Fibroblast of the aortic adventitia (primary cell): ENCODE measurements at places on chromosomes 3 and 15. TPM values are rescaled to one million over a fixed set of nuclear protein-coding genes. Genes with fewer than 3 reads are reported as not detected.

The PRR20G gene
- not detected in 2 replicates for total RNA-seq

The TGM5 gene
- not detected in 2 replicates for total RNA-seq

The CELSR3 gene
- 0.81 and 0.98 TPM in 2 replicates for total RNA-seq

The SUSD5 gene
- 1.8 and 2.9 TPM in 2 replicates for total RNA-seq

The ILDR1 gene
- not detected in 2 replicates for total RNA-seq

The TMC3 gene
- total RNA-seq, result under 0.01 TPM in 1 of 2 replicates, not detected in the other

The GPR27 gene
- total RNA-seq, result 0.25 TPM in 1 of 2 replicates, not detected in the other

The FBXW12 gene
- total RNA-seq, result 0.27 TPM in 1 of 2 replicates, not detected in the other

The FAM81A gene
- 0.81 and 2.6 TPM in 2 replicates for total RNA-seq

The FBN1 gene
- total RNA-seq, result 984 and 4,431 TPM in 2 replicates

The HIGD2B gene
- total RNA-seq, result not detected in 2 replicates

The XIRP1 gene
- 0.09 TPM in 1 of 2 replicates, not detected in the other for total RNA-seq

The EPHB3 gene
- 2.5 and 4.7 TPM in 2 replicates for total RNA-seq

The NANOGP8 gene
- total RNA-seq, result 0.81 TPM in 1 of 2 replicates, not detected in the other

DNA sequence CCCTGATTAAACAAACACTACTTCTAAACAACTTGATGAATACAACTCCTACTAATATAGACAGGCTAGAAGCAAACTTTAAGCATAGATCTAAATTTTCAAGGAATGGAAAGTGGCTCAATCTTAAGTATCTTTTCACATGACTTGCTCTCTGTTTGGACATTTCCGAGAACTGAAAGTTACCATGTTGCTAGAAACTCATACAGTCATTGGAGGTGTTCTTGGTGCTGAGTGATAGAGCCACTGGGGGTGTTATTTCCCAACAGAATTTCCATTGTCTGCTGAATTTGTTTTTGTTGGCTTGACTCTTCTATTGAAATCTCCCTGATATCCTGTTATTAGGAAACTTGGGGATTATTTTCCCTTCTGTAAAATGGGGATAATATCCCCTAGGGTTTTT is 264.5 kb upstream of the RASGRP1 start:
- no peak for DNase-seq

- DNase-seq, result peak; percentile 66
Observed at GRCh38 chr3:118818386-118818785, 216.3 kb downstream of the IGSF11 start.

- DNase-seq, result peak; percentile 93
Observed at GRCh38 chr15:60091157-60091556, 87.0 kb downstream of the FOXB1 start.

GRCh38 chr3:141373768-141374526 is 5.6 kb downstream of the ZBTB38 start:
- no peak for DNase-seq

DNA sequence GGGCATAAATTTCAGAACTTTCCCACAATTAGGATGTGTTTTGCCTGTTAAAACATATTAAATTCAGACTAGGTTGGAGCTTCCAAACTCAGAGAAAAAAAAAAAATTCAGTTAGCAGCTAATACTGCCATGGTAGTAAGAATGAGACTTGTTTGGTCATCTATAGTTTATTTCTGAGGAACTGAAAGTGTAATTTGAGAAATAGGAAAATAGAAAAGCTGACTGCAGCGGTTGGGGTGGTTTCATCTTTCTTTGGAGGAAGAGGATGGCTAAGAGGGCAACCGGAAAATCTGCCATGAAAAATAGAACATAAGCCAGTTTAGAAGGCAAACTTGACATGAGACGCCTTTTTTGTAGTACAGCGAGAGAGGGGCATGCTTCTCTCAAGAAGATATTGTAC is 371.2 kb upstream of the ROBO2 start:
- no peak for DNase-seq

GRCh38 chr3:16848007-16848406 is 36.7 kb upstream of the PLCL2 start:
- DNase-seq, result no peak

GRCh38 chr3:175238801-175239200 is 379.7 kb downstream of the NAALADL2 start:
- no peak for DNase-seq

DNA sequence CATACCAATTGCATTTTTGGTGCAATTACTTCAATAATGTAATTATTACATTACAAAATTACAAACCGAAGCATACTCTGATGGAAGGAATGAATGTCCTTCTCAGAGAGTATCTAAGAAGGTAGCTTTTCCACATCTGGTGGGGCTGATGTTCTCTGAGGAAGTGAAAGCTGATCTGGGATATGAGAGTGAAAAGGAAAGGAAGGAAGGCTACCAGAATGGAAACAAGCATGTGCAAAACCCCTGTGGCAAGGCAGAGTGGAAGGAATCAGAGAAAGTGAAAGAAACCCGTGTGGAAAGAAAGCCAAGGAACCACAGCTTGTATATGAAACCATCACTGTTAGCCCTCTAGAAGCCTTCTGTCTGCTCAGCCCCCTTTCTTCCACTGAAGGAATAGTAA is 35.3 kb upstream of the GOLGA8A start:
- DNase-seq, result no peak

- no peak for DNase-seq
Observed at GRCh38 chr15:27165590-27165989, 194.6 kb downstream of the GABRG3 start.

GRCh38 chr3:38169027-38169317 is 3.6 kb downstream of the OXSR1 start:
- no peak for DNase-seq

- DNase-seq, result peak; percentile 12
Observed at GRCh38 chr15:71337197-71337845, 222.1 kb downstream of the THSD4 start.

- DNase-seq, result no peak
Observed at GRCh38 chr3:120059081-120059864, 35.0 kb downstream of the GSK3B start.

DNA sequence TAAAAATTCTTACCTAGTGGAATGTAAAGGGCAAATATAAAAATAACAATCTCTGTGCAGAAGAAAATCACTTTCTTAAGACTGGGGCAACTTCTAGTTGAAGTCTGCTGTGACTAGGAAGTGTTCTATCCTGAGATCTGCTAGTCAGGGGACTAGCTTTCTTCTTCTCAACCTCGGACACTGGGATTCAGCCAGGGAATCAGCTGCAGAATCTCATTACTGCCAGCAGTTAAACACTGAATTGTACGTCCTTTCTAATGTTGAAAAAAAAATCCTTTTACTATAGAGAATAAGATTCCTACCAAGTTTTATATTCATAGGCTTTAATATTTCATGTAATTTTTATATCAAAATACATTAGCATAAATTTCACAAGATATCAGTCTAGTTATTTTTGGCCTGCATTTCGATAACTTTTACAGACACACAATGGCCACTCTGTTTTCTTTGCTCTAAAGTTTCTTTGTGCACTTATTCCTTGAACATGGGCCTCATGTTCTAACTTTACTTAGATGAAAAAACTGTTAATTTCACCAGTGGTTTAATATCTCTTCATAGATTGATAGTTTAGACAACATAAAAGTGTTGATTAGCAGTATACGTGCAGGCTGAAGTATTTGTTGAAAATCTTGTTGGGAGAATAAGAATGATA is 2.6 kb upstream of the NEO1 start:
- no peak for DNase-seq

DNA sequence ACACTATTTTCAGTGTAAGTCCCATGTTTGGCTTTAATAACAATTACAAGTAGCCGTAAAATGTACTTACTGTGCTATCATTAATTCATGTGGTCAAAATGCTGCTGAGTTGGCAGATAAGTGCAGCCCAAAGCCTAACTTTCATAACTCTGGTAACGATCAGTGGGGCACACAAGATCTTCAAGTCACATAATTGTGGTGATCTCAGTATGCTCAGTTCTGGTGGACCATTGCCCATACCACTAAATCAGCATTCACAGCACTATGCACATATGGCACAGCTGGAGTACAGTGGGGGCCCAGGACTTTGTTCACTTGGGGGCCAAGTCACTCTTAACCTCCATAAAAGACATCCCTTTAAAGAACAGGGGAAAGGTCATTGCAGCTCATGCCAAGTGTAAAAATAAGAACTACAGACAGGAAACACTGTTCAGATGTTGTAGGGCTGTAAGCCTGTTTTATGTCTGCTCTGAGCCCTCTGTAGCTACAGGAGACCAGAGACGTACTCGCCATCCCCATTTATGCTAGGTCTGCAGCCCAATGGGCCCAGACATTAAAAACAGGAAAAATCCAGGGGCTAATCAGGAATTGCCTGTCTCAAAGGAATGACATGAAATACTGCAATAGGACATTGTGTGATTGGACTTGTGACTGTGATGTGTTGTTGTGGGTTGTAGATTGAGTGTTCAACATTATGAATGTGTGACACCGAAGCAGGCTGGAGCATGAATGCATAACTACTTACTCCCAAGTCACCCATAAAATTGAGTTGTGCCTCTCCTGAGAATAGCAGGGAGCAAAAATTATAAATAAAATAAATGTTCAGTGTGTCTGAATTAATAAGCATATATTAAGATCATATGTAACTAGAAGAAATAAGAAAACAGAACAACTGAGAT is 282.5 kb upstream of the EPHA3 start:
- no peak for DNase-seq

DNA sequence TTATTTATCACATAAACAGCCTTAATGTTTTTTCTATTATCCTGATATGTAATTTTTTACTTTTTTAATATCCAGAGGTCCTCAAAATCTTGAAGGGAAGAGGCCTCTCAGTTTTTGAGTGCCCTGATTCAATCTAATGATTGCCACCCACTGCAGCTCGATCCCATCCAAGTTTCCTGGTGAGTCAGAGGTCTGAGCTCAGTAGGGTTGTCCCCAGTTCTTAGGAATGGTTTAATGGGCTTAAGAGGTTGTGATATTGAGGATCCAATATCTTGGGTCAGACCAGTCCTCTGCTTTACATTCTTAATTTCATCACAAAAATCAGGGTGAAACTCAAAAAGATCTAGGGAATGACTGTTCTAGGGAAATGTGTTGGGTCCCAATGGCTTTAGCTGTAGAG is 238.5 kb downstream of the NSUN3 start:
- DNase-seq, result no peak

DNA sequence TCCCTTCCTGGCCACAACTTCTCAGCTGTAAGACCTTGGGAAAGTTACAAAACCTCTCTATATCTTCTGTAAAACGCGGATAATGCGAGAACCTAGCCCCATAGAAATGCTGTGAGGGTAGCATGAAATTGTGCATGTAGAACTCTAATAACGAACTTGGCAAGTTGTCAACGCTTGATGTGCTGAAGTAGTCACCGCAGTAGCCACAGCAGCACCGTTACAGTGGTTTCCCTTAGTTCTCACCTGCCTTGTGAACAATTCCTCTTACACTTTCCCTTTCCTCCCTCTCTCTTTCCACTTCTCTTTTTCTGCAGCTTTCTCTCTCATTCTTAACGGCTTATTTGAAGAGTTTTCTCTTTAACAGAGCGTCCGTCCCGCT is 447 bp upstream of the SHQ1 start:
- DNase-seq, result peak; percentile 34

GRCh38 chr3:174620138-174620537 is 239.0 kb upstream of the NAALADL2 start:
- DNase-seq, result peak; percentile 27

- DNase-seq, result no peak
Observed at GRCh38 chr3:149145356-149145755, 15.9 kb downstream of the HPS3 start.

GRCh38 chr3:147428326-147428725 is 19.2 kb downstream of the ZIC1 start:
- no peak for DNase-seq

- DNase-seq, result peak; percentile 86
Observed at GRCh38 chr3:179929091-179929529, 107.6 kb downstream of the PEX5L start.

GRCh38 chr3:31936420-31937060 is 44.5 kb downstream of the OSBPL10 start:
- DNase-seq, result peak; percentile 88
